Left ventricle myocardium superior (tissue), 1 donor: ENCODE measurements at places on chromosomes 4 and X.

- no peak for DNase-seq
Observed at GRCh38 chr4:13521047-13521446, 23.3 kb downstream of the NKX3-2 start.

DNA sequence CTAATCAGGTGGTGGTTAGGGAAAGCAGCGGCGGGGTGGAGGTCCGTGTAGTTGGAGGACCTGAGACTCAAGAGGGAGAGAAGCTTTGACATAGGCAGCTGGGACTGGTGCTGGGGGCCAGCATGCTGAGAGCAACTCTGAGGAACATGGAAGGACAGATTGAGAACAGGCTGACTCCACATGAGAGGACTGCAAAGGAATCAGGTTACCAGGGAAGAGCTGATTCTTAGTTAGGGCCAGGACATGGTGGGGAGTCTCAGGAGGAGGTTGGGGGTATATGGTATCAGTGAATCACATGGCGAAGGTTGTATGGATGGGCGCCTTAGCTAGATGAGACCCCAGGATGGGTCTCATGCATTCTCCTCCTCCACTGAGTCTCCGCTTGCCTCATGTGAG, 264.0 kb upstream of the BOD1L1 start:
- no peak for DNase-seq

GRCh38 chr4:20532871-20533870, 167.1 kb upstream of the PACRGL start:
- DNase-seq: no peak

- no peak for DNase-seq
Observed at GRCh38 chrX:143701460-143701859, 19.1 kb downstream of the SPANXN2 start.

- DNase-seq: no peak
Observed at GRCh38 chrX:16100673-16101072, 22.7 kb upstream of the GRPR start.

GRCh38 chr4:51851937-51852290, 9.0 kb downstream of the DCUN1D4 start:
- no peak for DNase-seq

GRCh38 chrX:100687546-100687945, 43.5 kb downstream of the SRPX2 start:
- no peak for DNase-seq

DNA sequence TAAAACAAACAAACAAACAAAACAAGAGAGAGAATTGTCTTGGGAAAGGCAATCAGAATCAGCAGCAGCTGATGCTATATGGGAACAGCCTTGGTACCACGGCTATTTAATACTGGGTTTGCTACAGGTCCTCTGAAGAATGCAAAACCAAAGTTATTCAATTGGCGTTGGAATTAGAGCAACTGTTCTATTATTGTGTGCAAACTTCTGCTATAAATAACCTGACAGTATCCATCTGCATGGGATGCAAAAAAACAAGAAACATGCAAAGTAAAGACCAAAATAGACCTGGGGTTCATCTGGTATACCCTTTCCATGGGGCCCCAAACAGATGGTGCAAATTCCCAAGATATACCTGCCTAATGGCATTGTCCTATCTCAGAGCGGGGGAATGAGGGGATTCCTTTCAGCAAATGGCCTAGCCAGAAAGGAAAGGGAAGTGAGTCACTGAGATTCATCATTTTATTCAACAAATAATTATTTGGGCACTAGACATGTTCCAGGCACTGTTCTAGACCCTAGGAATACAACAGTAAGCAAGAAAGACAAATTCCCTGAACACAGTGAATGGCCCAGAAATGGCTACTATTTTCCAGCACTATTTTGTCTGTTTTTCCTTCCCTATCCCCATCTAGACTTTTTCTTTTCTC, 268.9 kb downstream of the FBXW7 start:
- DNase-seq: no peak

DNA sequence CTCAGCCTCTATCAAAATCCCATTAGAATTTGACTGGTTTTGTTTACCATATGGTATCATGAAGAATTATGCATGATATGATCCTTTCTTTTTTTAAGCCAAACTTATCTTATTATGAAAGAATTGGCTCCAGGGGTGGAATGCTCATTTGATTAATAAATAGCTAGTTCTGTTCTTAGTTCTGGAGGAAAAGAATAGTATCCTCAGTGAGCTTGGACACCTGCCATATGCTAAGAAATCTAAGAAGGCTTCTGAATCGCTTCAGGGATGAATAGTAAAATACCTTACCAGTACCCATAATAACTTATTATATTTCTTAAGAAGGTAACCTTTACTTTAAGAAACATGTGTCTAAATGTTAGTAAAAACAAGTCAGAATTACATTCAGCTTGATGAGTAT, 803.6 kb downstream of the ADGRL3 start:
- DNase-seq: no peak

GRCh38 chr4:189374176-189374575, 566.5 kb upstream of the FRG1 start:
- DNase-seq: no peak

DNA sequence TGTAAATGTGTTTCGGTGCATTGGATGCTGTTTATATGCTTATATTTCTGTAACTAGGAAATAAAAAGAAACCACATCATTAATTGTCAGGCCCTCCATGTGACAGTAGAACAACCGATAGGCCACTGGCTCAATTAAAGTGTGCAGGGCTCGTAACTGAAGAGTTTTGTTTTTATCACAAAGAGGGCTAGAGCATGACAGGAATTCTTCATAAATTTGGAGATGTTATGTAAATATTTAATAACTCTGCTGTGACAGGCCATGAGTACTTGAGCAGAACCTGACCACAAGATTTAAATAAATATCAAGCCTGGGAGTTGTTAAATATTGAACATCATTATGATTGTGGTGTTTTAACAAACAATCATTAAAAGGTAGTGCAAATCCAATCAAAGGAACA, 55.9 kb downstream of the MID1 start:
- no peak for DNase-seq

- DNase-seq: no peak
Observed at GRCh38 chr4:21884615-21885014, 64.0 kb downstream of the KCNIP4 start.

GRCh38 chr4:13476915-13477314, 7.2 kb downstream of the RAB28 start:
- DNase-seq: no peak

GRCh38 chr4:81786063-81786763, 314.5 kb upstream of the RASGEF1B start:
- no peak for DNase-seq

DNA sequence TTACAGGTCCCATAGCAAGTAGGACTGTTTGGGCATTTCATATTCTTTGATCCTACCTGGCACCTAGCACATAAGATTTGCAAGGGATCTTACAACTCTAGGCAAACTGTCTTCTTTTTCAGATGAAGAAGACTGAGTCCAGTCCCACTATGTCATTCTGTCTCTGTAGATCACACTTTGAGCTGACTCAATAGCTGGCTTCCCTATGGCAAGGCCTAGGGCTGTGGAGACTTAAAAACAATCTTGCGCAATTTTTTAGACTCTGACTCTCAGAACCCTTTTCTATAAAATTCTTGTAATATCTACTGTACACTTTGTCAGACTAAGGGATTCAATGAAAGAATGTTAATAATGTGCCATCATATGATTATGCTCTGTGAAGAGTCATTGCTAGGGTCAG, 26.7 kb downstream of the OTC start:
- no peak for DNase-seq

DNA sequence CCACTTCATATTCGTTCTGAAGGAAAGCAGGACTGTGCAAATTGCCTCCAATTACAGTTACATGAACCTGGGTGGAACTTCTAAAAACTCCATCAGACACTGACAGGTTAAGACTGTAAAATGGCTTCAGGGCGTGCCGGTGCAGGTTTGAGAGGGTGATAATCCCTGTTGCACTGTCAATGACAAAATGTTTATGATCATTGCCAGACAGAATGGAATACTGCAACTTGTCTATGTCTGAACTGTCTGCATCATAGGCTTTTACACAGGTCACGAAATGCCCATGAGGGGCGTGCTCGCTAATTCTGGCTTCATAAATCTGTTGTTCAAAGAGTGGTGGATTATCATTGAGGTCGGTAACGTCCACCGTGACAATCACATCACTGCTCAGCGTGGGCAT, 63.7 kb upstream of the MTNR1A start:
- no peak for DNase-seq

- no peak for DNase-seq
Observed at GRCh38 chrX:113545040-113545439, 704.4 kb upstream of the AMOT start.

DNA sequence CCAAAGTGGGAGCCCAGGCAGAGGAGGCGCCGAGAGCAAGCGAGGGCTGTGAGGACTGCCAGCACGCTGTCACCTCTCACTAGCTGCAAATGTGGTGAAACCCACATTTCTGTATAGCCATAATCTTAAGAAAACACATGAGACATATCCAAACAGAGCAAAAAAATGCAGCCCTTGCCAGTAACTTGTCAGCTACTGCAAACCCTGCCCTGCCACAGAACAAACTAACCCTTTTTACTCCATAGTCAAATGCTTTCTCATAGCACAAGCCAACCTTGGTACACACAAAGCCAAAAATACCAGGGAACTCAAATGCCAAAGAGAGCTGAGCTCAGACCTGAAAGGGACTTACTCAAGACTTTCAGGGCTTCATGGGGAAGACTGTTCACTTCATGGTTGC, 14.9 kb upstream of the NXF3 start:
- DNase-seq: no peak

DNA sequence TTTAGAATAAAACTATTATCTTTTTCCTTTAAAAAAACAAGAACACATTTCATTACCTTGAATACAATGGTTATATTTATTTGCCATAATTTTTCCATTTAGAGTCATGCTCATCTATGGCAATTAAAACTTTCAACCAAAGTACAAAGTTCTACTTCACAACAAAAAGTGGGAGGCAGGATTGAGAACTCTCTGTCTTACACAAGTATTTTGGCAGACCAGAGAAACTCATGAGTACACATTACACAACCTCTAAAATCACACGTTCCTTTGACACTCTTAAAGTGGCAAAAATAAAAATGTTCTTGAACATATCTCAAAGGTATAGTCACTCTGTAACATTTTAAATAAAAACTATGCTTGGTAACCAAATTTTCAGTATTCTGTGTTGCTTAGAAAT, 213.4 kb downstream of the IL15 start:
- DNase-seq: no peak

DNA sequence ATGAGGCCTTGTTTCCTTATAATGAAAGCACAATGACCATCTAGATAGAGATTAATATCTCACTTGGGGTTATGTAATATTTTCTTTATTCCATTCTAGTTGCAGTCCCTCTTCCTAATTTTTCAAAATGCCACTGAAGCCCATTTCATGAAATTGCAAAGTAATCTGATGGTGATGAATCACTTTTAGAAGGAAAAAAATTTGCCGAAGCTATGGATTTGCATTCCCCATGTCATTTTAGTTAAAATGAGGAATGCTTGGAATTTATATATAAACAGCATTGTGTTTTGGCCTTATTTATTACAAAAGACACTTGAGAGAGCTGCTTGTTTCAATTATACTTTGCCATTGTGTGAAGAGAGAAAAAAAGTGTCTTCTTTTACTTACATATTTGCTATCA, 241.7 kb upstream of the TEX13A start:
- no peak for DNase-seq

DNA sequence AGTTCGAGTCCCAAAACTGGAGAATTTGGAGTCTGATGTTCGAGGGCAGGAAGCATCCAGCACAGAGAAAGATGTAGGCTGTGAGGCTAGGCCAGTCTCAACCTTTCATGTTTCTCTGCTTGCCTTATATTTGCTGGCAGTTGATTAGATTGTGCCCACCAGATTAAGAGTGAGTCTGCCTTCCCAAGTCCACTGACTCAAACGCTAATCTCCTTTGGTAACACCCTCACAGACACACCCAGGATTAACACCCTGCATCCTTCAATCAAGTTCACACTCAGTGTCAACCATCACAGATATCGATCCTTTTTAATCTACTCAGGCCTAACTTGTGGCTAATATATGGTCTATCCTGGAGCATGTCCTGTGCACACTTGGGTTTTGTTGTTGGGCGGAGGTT, 18.0 kb upstream of the MAEA start:
- DNase-seq: no peak

GRCh38 chrX:1537031-1537715, at the start of gene P2RY8:
TSS of gene P2RY8 (minus strand) at chrX:1537185. CDS start at chrX:1466558, 70,627 bp downstream.
- DNase-seq: peak; percentile 59

DNA sequence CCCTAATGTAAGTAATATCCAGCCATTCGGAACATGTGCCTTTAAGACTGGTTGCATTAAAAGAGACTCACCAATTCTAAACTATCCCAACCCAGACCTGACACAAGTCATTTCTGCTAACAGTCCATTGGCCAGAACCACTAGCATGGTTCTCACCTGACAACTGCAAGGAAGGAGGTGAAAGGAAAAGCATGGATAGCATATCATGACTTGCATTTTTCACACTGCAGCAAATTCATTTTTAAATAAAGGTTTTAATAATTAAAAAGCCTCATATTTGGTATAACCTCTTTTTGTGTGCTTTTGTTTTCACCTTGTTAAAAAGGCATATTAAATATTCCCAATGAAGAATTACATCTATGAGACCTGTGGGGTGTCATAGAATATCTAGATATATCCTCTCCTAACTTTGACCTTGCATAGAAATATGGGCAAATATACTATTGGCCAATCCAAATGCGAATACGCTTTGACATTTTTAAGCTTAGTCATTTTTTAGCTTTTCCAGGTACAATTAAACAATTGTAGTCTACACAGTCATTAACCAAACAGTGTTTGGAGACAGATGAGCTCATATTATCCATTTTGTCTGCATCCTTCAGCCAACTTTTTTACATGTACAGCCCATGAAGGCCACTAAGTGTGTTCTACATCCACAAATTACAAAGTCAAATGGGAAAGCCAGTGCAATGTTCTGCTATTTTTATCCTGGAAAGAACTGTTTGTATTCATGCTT, 295.3 kb downstream of the PDGFC start:
- no peak for DNase-seq

- no peak for DNase-seq
Observed at GRCh38 chr4:80967346-80967745, 63.2 kb upstream of the BMP3 start.

- no peak for DNase-seq
Observed at GRCh38 chr4:47493238-47494123, 8.4 kb downstream of the ATP10D start.

GRCh38 chrX:150362599-150363481, at the start of gene MAMLD1:
TSS of gene MAMLD1 (plus strand) at chrX:150363317. CDS start at chrX:150445517, 82,200 bp downstream.
- DNase-seq: peak; percentile 77
